Endodermal cell (in vitro differentiated cells): ENCODE measurements at places on chromosomes 13 and 19. TPM values are rescaled to one million over a fixed set of nuclear protein-coding genes. Genes with fewer than 3 reads are reported as not detected.

ZNF586 gene
- total RNA-seq = 15.3 and 17.0 TPM in 2 replicates

PABPC3 gene
- 0.35 and 0.38 TPM in 2 replicates for total RNA-seq

UBA52 gene
- total RNA-seq = 1,143 to 1,293 TPM (median 1,162 TPM) in 3 replicates

C5AR1 gene
- not detected in 3 replicates for total RNA-seq

TRPM4 gene
- 18.5 and 22.0 TPM in 2 replicates for total RNA-seq

FFAR2 gene
- not detected in 2 replicates for total RNA-seq

RFPL4AL1 gene
- total RNA-seq = not detected in 2 replicates
